Kidney (tissue), 22 donors: ENCODE measurements at places on chromosomes 3 and 15. TPM values are rescaled to one million over a fixed set of nuclear protein-coding genes. Genes with fewer than 3 reads are reported as not detected.

GRCh38 chr15:35514759-35515158 lies 31.2 kb downstream of the DPH6 start:
- no peaks in the 10 kb centered on the region for H3K27me3 ChIP-seq

TGM4 gene
- not detected for total RNA-seq

GRCh38 chr3:76487446-76487845 lies 552.5 kb upstream of the ROBO2 start:
- no peak for DNase-seq
- H3K4me3 ChIP-seq: no peak overlapping the region
- no peaks in the 10 kb centered on the region for H3K27me3 ChIP-seq
- H3K27ac ChIP-seq: no peak overlapping the region
- H3K36me3 ChIP-seq: no peaks in the 10 kb centered on the region

- no peaks in the 10 kb centered on the region for H3K36me3 ChIP-seq
- no peak overlapping the region for H3K27ac ChIP-seq
- no peak for DNase-seq
- H3K4me1 ChIP-seq: no peaks in the 10 kb centered on the region
- no peak overlapping the region for H3K4me3 ChIP-seq
- H3K27me3 ChIP-seq: no peaks in the 10 kb centered on the region
Observed at GRCh38 chr3:35401671-35402070, 237.7 kb upstream of the ARPP21 start.

DNA sequence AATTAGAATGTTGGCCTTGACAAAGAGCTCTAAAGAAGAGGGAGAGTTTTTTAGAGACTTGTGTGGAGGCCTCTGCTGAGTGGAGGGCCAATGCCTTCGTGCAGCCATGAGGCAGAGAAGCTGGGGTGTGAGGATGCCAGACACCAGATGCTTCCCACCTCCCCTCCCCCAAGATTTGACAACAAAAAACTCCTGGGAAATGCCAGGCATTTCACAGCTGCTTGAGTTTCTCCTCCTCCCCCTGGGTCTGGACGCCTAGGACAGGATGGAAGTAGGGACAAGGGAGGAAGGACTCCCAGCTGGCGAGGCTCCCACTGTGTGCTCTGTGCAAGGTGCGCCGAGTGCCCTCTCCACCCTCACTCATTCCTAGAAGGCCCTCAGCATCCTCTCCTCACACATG lies 20.1 kb downstream of the TGM4 start:
- no peak overlapping the region for H3K4me3 ChIP-seq
- no peak overlapping the region for H3K27ac ChIP-seq
- H3K36me3 ChIP-seq: no peaks in the 10 kb centered on the region
- H3K4me1 ChIP-seq: no peaks in the 10 kb centered on the region

RBP2 gene
- not detected for total RNA-seq

- H3K36me3 ChIP-seq: no peaks in the 10 kb centered on the region
- no peak overlapping the region for H3K4me3 ChIP-seq
- H3K4me1 ChIP-seq: no peaks in the 10 kb centered on the region
Observed at GRCh38 chr3:39264053-39264452, 15.8 kb downstream of the CX3CR1 start.

MBNL1 gene
- total RNA-seq: 167 TPM

DNA sequence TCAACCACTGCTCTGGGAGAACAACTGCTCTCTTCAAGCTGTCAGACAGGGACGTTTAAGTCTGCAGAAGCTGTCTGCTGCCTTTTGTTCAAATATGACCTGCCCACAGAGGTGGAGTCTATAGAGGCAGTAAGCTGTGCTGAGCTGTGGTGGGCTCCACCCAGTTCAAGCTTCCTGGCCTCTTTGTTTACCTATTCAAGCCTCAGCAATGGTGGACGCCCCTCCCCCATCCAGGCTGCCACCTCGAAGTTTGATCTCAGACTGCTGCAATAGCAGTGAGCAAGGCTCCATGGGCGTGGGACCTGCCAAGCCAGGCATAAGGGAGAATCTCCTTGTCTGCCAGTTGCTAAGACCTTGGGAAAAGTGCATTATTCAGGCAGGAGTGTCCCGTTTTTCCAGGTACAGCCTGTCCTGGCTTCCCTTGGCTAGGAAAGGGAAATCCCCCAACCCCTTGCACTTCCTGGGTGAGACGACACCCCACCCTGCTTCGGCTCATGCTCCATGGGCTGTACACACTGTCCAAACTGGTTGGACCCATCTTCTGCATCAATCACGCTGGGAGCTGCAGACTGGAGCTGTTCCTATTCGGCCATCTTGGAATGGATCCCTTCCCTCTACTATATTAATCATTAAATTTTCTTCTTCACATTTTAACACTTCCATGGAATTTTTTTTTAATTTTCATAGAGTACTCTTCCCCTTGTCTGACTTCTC lies 167.0 kb upstream of the UBE2E2 start:
- H3K27ac ChIP-seq: no peak overlapping the region
- H3K4me1 ChIP-seq: no peaks in the 10 kb centered on the region
- no peaks in the 10 kb centered on the region for H3K27me3 ChIP-seq
- peak overlapping the region; percentile 24 for H3K4me3 ChIP-seq

- no peak for DNase-seq
- H3K36me3 ChIP-seq: no peaks in the 10 kb centered on the region
- H3K4me3 ChIP-seq: no peak overlapping the region
- no peak overlapping the region for H3K27ac ChIP-seq
- peaks cover 3% of the 10 kb centered on the region for H3K4me1 ChIP-seq
Observed at GRCh38 chr15:75112848-75113492, 88.7 kb upstream of the C15orf39 start.

GRCh38 chr15:60371175-60372051 lies 26.4 kb downstream of the ANXA2 start:
- no peaks in the 10 kb centered on the region for H3K36me3 ChIP-seq
- DNase-seq: peak; percentile 72
- no peak overlapping the region for H3K4me3 ChIP-seq

GRCh38 chr3:127691489-127691888 lies 18.7 kb downstream of the ABTB1 start:
- H3K4me3 ChIP-seq: no peak overlapping the region
- H3K4me1 ChIP-seq: no peaks in the 10 kb centered on the region

GRCh38 chr3:168273036-168273435 lies 177.3 kb upstream of the GOLIM4 start:
- no peaks in the 10 kb centered on the region for H3K36me3 ChIP-seq
- no peak overlapping the region for H3K4me3 ChIP-seq
- no peak overlapping the region for H3K27ac ChIP-seq
- H3K27me3 ChIP-seq: no peaks in the 10 kb centered on the region
- no peak for DNase-seq

SCAANT1 gene
- total RNA-seq: not detected
